ENCODE measurements at places on chromosomes 2 and 18. TPM values are rescaled to one million over a fixed set of nuclear protein-coding genes. Genes with fewer than 3 reads are reported as not detected.
A peak's percentile ranks its signal among the peaks of the same experiment; 100 is the strongest.

Gene MLPH
- total RNA-seq = 5.2 TPM

Gene ANO7
- 1.1 TPM for total RNA-seq

Gene CGREF1
- 9.3 TPM for total RNA-seq

Gene LRRC30
- not detected for total RNA-seq

Gene ALPI
- not detected for total RNA-seq

Gene NAT8
- not detected for total RNA-seq

Gene TMEM127
- 18.6 TPM for total RNA-seq

Gene AGXT
- not detected for total RNA-seq

Gene AQP12B
- not detected for total RNA-seq

- peak; percentile 75 for DNase-seq
These were observed 90.0 kb upstream of the HS6ST1 start for GRCh38 chr2:128408349-128409305.

GRCh38 chr2:112921982-112922381 is 11.0 kb downstream of the IL37 start:
- no peak for DNase-seq

DNA sequence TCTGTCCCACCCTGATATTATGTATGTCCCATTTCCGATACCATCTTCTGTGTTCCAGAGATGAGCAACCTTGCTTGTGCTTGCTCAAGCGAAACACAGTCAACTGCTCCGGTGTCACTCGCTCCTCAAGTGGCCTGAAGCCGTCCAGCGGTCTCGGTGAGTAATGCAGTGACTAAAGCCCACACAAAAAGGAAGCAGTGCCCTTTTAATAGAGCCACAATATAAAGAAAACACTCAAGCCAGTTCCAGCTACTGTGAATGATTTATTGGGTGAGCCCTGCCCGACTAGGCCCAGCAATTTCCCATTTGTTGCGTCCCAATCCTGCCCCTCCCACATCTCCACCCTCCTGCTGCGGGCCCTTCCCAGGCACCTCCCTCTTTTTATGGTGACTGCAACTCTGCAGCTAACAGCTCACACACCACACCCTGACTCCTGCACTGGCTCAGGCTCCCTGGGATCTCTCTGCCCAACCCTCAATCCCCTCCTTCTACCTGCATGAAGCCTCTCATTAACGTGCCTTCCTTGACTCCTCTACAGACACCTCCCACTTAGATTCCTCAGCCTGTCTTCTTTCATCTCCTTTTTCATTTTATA is 44.2 kb upstream of the DSC1 start:
- no peak for DNase-seq

- peak; percentile 94 for DNase-seq
These were observed 75.7 kb upstream of the TFCP2L1 start for GRCh38 chr2:121360566-121361300.

- DNase-seq = no peak
These were observed 65.6 kb downstream of the MYCN start for GRCh38 chr2:16005816-16006536.

DNA sequence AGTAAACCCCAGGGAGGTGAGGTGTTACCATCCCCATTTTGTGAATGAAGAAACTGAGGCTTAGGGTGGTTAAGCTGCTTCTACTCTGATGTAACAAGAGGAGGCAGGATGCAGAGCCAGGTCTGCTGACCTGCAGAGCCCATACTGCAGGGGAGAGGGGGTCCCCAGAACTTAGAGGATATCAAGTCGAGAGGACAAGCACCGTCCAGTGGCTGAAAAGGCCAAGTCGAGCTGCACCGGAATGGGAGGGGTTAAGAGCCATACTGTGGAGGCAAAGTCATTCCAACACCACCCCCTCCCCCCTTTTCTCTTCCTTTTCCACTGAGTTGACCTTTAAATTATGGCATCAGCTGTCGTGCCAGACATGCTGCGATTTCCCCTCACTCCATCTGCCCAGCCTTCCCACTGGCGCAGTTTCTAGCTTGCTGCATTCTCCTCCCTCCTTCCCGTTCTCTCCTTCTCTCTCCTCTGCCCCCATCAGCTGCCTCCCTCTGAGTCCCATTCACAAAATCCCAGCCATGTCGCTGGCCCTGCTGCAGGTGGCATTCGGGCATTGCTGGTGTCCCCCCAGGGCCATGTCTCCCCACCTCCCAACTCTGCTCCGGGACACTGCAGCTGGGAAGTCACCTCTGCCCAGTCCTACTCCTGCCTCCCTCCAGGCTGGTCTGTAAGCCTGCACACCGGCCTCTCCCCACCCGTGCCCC is 346.9 kb downstream of the DYSF start:
- no peak for DNase-seq

DNA sequence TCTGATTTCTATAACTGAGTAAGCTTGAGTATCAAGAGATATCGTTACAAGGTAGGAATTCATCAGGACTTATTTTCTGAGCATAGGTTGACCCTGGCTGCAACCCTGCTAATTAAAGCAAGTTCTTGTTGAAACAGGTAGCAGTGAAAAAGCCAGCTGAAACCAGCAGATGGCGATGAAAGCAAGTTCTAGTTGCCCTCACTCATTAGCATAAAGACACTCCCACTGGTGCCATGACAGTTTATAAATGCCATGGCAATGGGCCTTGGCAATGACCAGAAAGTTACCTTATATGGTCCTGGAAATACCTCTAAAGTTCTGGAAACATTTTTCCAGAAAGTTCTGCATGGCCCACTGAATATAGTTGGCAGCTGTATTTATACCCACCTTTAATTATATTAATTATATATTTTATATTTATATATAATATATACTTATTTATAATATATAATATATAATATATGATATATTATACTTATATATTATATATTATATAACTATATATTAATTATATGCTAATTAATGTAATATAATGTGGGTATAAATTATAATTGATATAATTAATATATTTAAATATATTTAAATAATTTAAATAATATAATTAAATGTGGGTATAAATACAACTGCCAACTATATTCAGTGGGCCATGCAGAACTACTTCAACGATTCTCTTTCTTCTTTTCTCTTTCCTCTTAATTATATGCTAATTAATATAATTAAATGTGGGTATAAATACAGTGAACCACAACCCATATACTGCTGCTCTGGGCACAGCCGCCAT is 188.0 kb downstream of the CDH7 start:
- no peak for DNase-seq

DNA sequence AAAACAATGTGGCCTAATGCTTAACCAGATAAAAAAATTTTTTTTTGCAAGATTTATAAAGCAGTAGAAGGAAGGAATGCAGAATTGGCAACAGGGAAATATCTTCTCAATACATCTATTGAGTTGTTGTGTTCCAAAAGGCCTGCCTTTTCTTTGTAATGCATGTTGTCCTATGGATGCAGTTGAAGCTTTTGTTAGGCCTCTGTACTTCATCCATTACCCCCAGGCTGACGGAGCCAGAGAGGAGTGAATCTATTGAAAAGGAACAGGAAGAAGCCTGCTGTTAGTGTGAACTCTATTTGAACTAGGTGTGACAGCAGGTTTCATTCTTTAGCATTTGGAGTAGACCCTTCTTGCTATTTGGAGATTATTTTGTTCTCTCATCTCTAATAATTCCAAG is 56.5 kb downstream of the MTX2 start:
- DNase-seq = no peak

DNA sequence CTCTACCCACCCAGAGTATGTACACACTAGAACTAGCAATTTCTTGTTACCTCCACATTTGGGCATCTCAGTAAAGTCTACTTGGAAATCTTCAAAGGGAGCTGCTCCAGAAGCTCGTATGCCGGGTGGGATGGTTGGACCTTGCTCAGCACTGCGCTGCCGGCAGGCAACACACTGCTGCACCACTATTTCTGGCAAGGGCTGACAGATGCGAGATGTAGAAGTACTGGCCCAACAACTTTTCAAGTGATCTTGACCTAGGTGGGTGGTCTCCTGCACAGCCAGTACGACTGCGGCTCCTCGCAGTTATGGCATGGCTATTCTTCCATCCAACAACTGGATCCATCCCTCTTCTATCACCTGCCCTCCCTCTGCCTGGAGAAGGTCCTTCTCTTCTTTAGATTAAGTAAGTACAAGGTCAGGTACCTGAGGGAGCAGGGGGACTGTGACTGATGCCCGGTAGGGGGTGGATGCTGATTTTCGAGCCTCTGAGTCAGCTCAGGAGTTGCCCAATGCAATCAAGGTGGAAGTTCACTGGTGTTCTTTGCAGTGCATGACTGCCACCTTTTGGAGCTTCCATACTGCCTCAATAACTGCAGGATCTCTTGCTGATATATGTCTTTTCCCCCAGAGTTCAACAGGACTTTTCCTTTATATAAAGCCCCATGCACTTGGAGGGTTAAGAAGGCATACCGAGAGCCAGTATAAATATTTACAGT is 100.4 kb upstream of the SLC1A4 start:
- DNase-seq = peak; percentile 72

DNA sequence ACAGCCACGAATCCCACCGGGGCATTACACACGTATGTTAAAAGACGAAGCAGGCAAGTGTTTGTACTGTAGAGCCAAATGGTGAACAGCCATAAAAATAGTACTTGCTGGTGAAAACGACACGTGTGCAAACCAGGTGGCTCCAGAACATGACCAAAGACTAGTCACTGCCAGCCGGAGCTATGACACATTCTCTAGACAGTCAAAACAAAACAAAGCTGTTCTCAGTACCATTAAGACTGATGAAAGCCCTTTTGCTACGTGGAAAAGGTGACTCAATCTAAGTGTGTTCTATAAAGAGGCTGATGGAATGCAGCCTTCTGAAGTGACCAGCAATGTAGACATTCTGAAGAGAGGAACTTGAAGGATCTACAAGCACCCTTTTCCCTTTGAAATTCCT is 367.7 kb upstream of the NETO1 start:
- peak; percentile 65 for DNase-seq

All from fibroblast of the aortic adventitia (primary cell).